ENCODE measurements at places on chromosomes 6 and 20.

GRCh38 chr20:16701296-16701695 is 28.5 kb upstream of the SNRPB2 start:
- DNase-seq, result no peak

- no peak for DNase-seq
Measured at GRCh38 chr6:161445021-161445799, 171.3 kb upstream of the AGPAT4 start.

GRCh38 chr6:47168180-47168579 is 126.0 kb upstream of the ADGRF1 start:
- DNase-seq, result no peak

DNA sequence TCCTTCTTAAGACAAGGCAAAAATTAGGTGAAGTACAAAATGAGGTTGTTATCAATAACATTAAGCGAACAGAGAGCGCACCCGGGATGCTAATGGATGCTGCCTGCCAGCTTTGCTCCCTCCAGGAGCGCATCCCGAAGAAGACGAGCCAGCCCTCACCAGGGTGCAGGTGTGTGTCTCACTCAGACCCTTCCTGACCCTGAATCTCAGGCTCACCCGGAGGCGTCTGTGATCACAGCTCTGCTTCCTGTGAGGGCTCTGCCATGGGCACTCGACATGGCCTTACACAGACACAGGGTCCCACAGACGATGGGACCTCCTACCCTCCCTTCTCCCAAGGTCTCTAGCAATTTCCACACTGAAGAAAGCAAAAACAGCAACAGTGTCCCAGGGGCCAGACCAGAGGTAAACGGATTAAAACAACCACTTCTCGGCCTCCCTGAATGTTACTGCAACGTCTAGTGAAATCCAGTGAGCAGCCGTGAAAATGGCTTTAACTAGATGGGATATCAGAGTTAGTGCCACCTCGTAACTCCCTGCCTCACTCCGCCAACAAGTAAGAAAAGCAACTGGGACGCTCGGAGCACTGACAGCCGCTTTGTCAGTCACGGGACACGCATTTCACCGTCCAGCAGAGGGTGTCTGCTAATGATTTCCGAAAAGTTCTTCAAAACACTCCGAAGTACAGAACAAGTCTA is 11.7 kb downstream of the ZBTB46 start:
- DNase-seq, result no peak

GRCh38 chr6:142292166-142292924 is 9.5 kb upstream of the ADGRG6 start:
- no peak for DNase-seq
